ENCODE measurements at places on chromosomes 12 and 14. TPM values are rescaled to one million over a fixed set of nuclear protein-coding genes. Genes with fewer than 3 reads are reported as not detected.

DNA sequence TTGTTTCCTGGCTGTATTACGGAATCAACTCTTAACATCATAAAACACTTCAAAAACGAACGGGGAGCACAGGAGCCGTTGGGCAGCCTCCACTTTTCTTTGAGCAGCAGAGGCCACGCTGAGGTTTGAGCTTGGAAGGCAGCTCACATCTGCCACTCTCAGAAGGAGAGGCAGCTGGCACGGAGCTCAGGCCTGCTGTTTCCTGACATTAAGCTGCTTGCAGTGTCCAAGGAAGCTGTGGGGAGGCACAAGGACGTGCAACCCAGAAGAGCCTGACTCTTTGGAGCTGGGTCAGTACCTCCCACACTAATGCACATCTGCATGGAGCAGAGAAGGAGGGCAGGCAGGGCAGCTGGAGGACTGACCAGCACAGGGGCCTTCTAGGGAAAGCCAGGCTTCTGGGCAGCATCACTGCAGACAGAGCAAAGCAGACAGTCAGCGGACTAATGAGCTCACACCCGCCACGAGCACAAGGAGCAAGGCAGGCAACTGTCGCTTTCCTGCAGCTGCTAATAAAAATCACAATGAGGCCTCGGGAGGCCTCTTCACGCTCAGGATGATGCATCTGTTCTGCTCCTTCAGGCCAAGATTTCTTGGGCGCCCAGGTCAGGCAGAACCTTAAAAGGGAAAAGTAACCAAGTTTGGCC, 211.1 kb downstream of the GLT1D1 start:
- DNase-seq, result peak; percentile 44

- DNase-seq, result no peak
Measured at GRCh38 chr14:103105580-103106150, 11.1 kb downstream of the EXOC3L4 start.

GRCh38 chr12:4829793-4830162, 79.9 kb upstream of the KCNA1 start:
- no peak for DNase-seq

Gene OTUB2
- total RNA-seq, result 3.6 TPM

Gene KIF21A
- 17.4 TPM for total RNA-seq

Gene ERP27
- not detected for total RNA-seq

Data from H9 (cell line).